Tongue (tissue), 3 donors: ENCODE measurements at places on chromosomes 16 and 17. TPM values are rescaled to one million over a fixed set of nuclear protein-coding genes. Genes with fewer than 3 reads are reported as not detected.

FOXL1 gene
- total RNA-seq = 1.8 TPM

ASPHD1 gene
- 1.6 TPM for total RNA-seq

CACNA1G gene
- total RNA-seq = 10.4 TPM

TRPV2 gene
- total RNA-seq = 5.1 TPM

TM4SF5 gene
- total RNA-seq = not detected

CCL17 gene
- not detected for total RNA-seq

KRTAP17-1 gene
- 1.0 TPM for total RNA-seq

GRAPL gene
- 3.9 TPM for total RNA-seq

DNA sequence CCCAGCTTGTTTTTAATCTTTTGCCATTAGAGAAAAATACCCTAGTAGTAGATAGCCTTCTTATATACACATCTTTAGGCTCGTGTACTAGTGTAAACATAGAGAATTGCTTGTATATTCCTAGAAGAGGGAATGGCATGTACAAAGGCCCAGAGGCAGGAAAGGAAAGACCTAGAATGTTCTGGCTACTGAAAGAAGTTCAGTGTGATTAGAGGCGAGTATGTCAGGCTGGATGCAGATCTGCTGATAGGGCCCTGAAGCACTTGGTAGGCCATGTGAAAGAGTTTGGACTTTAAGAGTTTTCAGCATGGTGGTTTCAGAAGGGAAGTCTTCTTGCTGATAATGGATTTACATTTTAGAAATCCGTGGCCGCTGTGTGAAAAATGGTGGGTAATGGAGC lies 17.4 kb downstream of the CTCF start:
- no peak for DNase-seq

GRCh38 chr17:49069585-49070273 lies 62.8 kb upstream of the B4GALNT2 start:
- DNase-seq = no peak

- no peak for DNase-seq
Observed at GRCh38 chr17:82031885-82032627, 578 bp downstream of the RAC3 start.

- peak; percentile 82 for DNase-seq
Observed at GRCh38 chr17:491086-492021, 138.7 kb upstream of the RPH3AL start.

DNA sequence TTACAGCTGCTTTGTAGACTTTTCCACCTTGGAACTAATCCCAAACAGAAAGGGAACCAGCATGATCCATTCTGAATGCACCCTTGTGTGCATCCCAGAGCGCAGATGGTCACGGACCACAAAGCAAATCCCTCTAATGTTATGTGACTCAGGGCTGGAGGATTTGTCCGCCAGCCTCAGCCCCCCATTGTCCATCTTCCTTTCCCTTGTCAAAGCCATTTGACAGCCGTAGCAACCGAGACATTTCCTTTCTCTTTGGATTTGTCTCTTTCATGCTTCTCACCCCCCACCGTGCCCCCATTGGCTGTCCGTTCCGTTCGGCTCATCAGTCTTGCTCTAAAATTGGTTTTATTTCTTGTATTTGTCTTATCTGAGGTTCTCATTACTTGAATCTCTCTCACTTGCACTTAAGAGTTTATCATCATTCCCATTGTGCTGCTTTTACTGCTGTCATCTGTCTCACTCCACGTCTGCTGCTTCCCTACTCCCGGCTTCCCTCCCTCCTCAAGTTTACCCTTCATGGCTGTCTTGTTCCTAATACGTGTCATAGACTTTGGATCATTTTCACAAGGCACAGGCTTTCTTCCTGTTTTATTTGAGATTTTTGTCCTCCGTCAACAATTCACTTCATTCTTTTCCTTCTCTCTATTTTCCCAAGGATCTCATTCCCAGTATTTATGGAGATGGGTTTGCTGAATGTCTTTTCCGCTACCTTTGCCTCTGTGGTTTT lies 163.4 kb upstream of the ERCC4 start:
- no peak for DNase-seq

GRCh38 chr17:34370997-34371395 lies 8.0 kb upstream of the CCL1 start:
- no peak for DNase-seq

DNA sequence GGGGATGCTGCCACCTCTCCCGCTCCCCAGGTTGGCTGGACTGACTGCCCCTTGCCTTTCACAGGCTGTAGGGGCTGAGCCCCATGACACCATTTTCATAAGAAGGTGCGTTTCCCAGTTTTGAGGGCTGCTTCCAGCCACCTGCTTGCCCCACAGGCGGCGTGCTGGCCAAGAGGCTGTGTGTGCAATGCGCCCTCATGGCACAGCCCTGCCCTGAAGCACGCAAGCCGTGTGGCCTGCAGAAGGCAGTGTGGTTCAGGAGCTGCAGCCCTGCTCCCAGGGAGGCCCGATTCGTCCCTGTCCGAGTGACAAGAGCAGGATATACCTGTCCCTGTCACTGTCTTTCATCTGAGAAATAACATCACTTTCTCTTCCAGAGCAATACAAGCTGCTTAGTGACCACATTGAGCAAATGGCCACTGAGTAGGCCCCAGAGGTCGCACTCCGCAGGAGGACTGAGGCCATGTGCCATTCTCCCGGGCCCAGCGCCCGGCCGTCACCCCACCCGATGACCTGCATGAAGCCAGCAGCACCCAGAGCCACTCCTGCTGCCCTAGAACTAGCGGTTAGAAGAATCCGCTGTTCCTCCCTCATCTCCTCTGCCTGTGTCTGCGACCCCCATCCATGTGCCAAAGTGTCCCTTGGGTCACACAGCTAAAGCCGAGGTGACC lies 24.2 kb downstream of the CIBAR2 start:
- no peak for DNase-seq

DNA sequence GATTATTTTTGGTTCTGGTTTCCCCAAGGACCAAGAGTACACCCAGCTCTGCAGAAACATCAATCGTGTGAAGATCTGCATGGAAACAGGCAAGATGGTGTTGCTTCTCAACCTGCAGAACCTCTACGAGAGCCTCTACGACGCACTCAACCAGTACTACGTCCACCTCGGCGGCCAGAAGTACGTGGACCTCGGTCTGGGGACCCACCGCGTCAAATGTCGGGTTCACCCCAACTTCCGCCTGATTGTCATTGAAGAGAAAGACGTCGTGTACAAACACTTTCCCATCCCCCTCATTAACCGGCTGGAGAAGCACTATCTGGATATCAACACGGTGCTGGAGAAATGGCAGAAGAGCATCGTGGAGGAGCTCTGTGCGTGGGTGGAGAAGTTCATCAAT lies 67.4 kb upstream of the ENDOV start:
- no peak for DNase-seq

DNA sequence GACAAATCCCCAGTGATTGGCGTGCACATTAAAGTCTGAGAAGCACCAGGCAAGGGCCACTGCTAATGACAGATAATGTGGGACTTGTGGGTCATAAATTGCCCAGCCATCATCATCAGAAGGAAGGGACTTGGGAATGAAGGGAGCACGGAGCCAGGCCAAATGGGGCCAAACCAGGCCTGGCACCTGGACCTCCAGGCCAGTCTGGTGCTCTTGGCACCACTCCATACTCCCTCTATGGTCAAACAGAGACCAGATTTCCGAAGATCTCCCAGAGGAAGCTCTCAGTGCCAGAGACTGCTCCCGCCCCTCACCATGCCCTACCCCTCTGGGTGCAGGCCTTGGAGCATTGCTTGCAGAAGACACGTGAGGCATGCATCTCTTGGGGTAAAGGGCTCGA lies 142.2 kb downstream of the CCDC182 start:
- DNase-seq = no peak

DNA sequence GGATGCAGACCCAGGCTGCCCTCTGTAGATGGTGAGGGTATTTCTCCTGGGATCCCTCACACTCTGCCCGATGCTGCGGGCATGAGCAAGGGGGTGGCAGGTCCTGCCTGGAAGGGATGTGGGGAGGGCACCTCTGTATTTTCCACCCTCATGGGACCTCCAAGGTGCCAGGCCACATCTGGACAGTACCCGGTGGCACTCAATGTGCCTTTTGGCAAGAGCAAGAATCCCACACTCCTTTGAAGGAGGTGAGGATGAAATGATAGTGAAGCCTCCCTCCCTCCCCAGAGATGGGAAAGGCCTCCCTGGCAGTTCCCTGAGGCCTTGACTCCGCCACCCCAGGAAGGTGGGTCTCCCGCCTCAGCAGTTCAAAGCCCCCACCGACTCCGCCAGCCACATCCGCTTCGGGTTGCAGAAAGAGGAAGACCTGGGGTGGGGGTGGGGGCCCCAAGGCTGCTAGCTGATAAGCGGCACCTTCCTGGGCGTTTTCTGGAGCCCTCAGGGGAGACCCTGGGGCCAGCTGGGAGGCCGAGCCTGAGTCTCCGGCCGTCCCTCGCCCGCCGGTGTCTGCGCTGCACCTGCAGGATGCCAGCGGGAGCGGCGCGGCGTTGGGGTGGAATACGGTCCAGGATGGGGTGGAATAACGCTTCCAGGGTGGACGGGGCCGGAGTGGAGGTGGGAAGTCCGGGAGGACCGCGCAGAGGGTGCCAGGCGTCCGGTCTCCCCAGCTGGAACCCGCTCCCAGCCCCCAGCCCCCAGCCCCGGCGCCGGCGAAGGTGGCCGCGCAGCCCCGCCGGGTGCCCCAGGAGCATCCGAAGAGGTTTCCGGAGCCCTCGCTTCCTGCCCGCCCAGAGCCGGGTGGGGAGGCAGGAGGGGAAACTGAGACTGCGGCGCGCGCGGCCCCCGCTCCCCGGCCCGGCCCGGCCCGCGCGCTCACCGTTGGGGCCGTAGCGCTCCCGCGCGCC lies 718 bp downstream of the ATP2A3 start:
- no peak for DNase-seq

DNA sequence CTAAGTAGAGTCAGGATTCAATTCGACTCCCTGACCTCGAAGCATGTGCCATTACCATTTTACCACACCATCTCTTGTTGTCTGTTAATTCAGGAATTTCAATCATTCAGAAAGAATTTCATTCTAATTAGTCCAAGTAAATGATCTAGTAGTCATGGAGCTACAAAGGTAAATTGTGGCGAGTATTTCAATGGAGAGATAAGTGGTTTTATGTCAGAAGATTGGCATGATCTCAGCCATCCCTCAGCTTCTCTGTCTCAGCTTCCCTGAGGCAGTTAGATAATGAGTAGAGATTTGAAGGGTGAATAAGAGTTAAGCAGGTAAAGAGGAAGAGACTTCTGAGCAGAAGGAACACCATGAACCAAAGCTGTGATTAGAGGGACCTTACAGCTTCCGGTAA lies 93.6 kb downstream of the HS3ST4 start:
- DNase-seq = no peak

- DNase-seq = no peak
Observed at GRCh38 chr17:50353600-50354195, 7.8 kb downstream of the XYLT2 start.

DNA sequence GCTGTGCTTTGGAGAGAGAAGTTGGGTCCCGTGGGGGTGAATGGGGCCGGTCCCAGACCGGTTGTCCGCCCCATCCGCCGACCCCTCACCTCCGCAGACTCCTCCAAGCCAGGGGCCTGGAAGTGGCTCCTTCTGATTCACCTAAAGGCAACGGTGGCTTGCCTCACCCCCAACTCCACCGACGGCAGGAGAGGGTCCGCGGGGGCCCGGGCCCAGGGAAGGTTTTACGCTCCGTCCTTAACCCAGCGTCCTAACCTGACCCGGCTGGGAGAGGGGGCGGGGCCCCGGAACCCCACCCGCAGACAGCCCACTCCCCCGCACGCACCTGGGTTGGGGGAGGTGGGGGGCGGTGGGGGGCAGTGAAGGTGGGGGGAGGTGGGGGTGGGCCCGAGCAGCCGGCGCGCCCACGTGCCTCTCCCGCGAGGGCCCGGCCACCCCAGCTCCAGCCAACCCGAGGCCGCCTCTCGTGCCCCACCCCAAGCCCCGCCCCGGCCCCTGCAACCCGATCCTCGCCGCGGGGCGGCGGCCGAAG lies 12.7 kb upstream of the CD300A start:
- peak; percentile 96 for DNase-seq

- DNase-seq = no peak
Observed at GRCh38 chr17:29483503-29483902, 83.3 kb downstream of the ABHD15 start.

- DNase-seq = no peak
Observed at GRCh38 chr16:29686740-29687332, 7.9 kb downstream of the QPRT start.

DNA sequence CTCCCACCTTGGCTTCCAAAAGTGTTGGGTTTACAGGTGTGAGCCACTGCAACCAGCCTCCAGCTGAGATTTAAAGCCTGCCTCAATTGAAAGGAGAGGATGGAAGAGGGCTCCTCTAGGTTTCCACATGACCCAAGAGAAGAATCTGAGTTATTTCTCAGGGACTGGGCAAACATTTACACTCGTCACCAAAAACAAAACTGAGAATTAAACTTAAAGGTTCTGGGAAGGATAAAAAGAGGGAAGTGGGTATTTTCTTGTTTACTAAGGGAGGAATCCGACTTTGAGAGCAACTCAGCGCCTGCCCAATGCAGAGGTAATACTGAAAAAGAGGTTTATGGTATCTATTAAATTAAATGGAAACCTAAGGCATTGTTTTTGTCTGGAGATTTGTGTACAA lies 13.3 kb downstream of the HOXB1 start:
- no peak for DNase-seq

DNA sequence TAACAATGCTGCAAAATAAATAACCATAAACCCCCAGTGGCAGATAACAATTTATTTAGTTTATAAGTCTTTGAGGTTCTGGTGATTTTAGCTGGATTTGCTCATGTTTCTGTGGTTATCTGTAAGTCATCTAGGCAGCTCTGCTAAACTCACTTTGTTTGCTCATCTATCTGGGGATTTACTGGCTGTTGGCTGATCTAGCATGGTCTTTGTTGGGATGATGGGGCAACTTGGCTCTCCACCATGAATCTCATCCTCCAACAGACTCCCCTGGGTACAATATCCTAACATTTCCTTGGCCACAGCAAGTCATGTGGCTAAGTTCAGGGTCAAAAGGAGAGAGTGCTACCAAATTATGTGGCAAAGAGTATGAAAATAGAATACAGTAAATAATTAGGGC lies 359.3 kb downstream of the CA10 start:
- no peak for DNase-seq

GRCh38 chr16:78206623-78207223 lies 107.3 kb downstream of the WWOX start:
- no peak for DNase-seq

- DNase-seq = no peak
Observed at GRCh38 chr17:70810609-70811008, 641.3 kb downstream of the KCNJ2 start.
